ENCODE measurements at places on chromosomes 3 and 15.

DNA sequence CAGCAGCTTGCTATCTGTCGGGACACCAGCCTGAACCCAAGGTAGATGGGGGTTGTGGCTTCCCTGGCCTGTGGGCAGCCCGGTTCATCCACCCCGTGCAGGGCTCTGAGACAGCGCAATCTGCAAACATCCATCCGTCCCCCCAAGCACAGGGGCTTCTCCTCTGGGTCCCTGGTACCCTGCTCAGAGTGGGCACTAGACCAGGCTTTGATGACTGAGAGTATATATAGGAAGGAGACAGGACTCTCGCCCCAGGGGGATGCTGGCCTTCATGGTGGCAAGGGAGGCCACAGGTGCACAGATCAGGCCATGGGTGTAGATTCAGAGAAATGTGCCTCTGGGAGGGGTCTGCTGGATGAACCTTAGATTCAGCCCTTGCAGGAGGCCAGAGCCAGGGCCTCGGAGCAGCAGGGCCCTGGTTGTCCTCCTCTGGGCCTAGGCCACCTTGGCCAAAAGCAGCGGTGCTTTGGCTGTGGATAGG, 40.3 kb downstream of the CFAP100 start:
- peak; percentile 40 for DNase-seq

GRCh38 chr3:106242781-106243180, 374.0 kb upstream of the CBLB start:
- no peak for DNase-seq

DNA sequence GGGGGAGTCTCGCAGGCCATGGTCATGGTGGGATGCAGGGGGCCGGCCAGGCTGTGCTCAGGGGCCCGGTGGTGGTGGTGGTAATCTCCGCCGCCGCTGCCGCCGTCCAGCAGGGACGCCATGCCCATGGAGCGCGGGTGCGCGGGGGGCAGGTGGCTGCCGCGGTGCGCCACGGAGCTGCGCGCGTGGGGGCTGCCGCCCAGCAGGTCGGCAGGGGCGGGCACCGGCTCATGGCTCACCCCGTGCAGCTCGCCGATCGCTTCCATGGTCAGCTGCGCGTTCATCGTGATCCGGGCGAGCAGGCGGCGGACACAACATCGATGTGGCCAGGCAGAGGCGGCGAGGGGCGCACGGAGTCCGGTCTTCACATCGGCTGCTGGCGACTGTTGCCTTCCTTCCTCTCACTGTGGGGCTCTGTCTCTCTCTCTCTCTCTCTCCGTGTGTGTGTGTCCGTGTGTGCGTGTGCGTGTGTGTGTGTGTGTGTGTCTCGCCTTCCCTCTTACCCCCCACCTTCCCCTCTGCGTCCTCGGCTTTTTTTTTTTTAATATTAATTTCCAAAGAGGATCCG, 451 bp downstream of the ONECUT1 start:
- DNase-seq: no peak

GRCh38 chr15:60635507-60636352, 156.8 kb upstream of the ICE2 start:
- no peak for DNase-seq

DNA sequence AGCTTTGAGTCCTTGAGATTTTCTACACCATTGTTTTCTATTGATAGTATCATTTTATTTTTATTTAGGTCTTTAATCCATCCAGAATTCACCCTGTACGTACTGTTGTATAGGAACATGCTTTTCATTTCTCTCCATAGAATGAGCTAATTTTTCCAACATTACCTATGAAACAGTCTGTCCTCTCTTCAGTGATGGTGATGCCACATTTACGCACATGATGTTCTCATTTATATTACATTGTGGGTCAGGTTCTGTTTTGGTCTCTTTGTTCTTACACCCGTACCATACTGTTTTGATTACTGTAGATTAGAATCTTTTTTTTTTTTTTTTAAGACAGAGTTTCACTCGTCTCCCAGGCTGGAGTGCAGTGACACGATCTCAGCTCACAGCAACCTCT, 17.7 kb upstream of the VWA5B2 start:
- no peak for DNase-seq
